CD4-positive, alpha-beta T cell treated with Interleukin-15 for 4 hours (primary cell): ENCODE measurements at places on chromosomes 13 and 19.

GRCh38 chr13:74479124-74479523, 344.9 kb upstream of the KLF12 start:
- DNase-seq = no peak

- DNase-seq = peak; percentile 77
These were observed 1.1 kb downstream of the INTS6 start for GRCh38 chr13:51451467-51452360.

DNA sequence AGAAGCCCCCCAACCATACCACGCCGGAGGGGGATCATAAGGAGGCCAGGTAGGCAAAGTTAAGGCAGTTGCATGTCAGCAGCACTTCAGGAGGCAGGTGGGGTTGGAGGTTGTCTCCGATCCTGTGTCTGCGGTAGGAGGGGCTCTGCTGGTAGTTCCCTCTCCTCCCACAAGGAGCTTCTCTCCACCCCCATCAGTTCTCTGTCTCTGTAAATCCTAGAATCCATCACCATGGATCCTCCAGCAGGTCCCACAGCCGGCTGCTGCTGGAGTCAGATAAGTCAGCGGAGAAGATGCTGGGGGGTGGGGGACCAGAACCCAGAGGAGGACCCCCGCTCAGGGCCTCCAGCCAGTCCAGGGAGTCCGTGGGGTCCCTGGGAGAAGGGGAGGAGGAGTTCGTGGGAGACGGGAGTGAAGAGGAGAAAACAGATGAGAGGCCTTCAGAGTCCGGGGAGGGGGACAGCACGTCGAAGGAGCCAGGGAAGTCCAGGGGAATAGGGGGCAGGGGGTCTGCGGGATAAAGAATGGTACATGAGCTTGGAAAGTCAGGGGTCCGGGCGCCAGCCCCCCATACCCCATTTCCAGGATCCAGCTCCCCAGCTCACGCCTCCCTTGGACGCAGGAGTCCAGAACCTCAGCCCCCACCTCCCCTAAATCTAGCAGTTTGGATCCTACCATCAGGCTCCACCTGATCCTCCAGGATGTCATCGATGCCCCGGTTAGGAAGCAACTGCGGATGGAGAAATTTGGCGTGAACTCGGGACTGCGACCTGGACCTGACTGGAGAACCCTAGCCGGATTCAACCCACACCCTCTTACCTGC, 6.3 kb downstream of the MAMSTR start:
- no peak for DNase-seq

DNA sequence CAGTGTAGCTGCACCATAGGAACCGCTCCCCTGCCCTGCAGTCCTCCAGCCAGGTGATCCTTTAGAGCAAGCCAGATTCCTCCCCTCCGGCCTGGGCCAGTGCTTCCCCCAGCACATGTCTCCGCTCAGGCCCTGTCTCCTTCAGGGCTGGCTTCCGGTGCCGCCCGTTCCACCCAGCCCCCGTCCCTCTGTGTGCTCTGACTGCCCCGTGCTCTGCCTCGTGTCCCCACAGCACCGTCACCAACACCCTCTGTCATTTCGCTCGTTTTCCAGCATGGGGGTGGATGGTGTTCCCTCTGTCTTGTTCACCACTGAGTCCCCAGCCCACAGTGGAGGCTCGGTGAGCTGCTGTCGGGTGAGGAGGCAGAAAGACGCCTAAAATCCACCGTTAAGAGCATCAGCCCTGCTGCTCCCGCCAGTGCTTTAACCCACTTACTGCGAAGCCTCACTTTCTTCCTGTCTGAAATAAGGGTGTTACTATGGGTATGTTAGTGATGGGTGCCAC, 54.5 kb downstream of the TSSK6 start:
- peak; percentile 51 for DNase-seq

GRCh38 chr13:106318941-106319411, 216.5 kb downstream of the EFNB2 start:
- DNase-seq = no peak

DNA sequence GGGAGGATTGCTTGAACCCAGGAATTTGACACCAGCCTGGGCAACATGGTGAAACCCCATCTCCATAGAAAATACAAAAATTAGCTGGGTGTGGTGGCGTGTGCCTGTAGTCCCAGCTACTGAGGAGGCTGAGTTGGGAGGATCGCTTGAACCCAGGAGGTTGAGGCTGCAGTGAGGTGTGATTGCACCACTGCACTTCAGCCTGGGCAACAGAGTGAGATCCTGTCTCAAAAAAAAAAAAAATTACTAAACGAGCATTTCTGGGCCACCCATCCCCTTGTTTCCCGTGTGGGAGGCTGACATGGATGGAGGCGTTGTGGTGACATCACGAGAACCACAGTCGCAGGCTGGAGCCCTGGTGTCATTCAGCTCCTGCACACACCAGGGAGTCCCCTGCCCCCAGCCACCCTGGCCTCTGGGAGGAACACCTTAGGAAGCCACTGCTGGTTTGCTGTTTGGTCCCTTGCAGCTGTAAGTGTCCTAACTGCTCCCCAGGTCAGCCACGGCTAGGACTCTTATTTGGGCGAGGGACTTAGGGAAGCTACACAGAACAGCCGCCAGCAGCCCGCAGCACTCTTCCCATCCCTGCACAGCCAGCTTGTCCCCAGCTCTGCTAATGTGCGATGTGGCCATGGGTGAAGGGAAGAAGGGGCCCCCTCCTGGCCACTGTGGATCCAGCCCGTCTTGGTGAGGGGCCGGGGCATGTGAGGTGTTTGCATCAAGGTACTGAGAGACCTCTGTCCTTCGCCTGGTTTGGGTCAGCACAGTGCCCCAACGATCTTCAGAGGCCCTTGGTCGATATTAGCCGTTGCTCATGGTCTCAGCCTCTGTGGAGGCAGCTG, 12.7 kb downstream of the NKPD1 start:
- no peak for DNase-seq

- DNase-seq = no peak
These were observed 150.6 kb upstream of the RNF113B start for GRCh38 chr13:98327371-98328270.

- peak; percentile 28 for DNase-seq
These were observed 76.9 kb downstream of the TNFSF13B start for GRCh38 chr13:108346376-108346775.

GRCh38 chr19:5751709-5752108, 31.3 kb downstream of the CATSPERD start:
- no peak for DNase-seq

DNA sequence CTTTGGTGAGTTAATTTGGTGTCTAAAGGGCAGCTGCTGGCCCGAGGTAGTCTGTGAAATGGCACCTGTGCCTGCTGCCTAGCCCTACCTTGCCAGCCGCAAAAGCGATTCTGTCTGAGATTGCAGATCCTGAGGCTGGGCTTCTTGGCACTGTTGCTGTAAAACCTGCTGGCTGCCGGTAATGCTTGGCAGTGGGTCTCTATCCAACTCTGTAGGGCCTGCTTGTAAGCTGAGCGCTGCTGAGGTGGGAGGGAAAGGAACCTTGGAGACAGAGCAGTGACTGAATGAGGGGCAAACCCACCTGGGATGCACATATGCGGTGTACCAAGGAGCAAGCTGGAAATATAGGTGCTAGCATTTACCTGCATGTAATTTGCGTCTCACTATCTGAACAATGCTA, 11.7 kb downstream of the LCP1 start:
- DNase-seq = no peak

DNA sequence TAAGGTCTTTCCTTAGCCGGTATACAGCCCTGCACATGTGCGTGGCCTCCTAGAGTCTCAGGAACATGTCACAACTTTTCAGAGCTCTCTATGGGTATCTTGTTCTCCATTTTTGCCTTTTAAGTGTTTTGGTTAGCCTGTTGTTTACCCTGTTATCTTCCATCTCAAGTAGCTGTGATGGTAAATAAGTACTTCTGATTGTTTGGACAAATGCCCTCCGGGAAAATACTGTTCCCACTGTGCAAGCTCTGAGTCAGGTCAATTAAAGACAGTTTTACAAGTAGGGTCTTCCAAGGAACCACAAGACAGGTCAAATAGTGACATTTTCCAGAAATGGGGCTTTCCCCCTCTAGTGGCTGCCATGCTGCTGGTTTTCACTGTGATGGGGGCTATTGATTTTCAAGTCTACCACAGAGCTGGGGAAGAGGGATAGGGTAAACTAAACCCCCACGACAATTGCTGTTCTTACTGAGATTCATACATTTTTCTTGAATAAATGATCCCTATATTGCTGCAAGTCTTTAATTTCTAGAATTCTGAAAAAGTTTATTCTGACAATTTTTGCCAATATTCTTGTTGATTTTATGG, 109.5 kb downstream of the TM9SF2 start:
- no peak for DNase-seq

- no peak for DNase-seq
These were observed 885 bp downstream of the MLNR start for GRCh38 chr13:49220856-49221589.

- DNase-seq = no peak
These were observed 286.2 kb downstream of the NDFIP2 start for GRCh38 chr13:79767126-79767525.
